CD4-positive, alpha-beta memory T cell (primary cell): ENCODE measurements at places on chromosomes 3 and 15. TPM values are rescaled to one million over a fixed set of nuclear protein-coding genes. Genes with fewer than 3 reads are reported as not detected.

- no peaks in the 10 kb centered on the region for H3K36me3 ChIP-seq
- H3K27ac ChIP-seq, result no peak overlapping the region
- no peaks in the 10 kb centered on the region for H3K27me3 ChIP-seq
- DNase-seq, result no peak
- peaks cover 4% of the 10 kb centered on the region for H3K4me1 ChIP-seq
These were observed 4.7 kb downstream of the SEMA3G start for GRCh38 chr3:52440249-52440551.

SEC22C gene
- 70.3 TPM for polyA plus RNA-seq

GRCh38 chr15:46961795-46962194, 755.5 kb upstream of the SEMA6D start:
- H3K27ac ChIP-seq, result no peak overlapping the region
- no peaks in the 10 kb centered on the region for H3K4me1 ChIP-seq
- no peak for DNase-seq
- H3K4me3 ChIP-seq, result no peak overlapping the region

GRCh38 chr15:45458746-45459403, 63.7 kb downstream of the SLC30A4 start:
- peak; percentile 78 for DNase-seq
- H3K36me3 ChIP-seq, result no peaks in the 10 kb centered on the region
- peaks cover 47% of the 10 kb centered on the region for H3K4me1 ChIP-seq
- no peaks in the 10 kb centered on the region for H3K27me3 ChIP-seq
